ENCODE measurements at places on chromosomes 4 and X.

DNA sequence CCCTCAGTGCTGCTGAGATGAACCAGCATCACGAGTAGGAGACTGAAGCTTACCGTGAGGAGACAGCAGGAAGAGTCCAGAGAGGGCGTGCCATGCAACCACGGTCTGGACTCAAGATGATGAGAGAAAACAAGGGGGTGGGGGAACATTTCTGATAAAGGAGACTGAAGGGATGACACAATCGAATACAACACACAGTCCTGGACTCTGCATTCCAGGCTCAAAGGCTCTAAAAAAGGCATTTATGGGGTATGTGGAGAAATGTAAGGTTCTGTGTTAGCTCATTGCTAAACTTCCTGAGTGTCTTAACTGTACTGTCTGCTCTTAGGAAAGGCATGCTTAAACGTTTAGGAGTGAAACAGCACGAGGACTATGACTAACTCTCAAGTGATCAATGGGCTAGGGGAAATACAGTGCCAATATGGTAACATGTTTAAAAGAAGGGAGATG lies 20.6 kb upstream of the IRAK1 start:
- no peak for DNase-seq

- DNase-seq, result no peak
Measured at GRCh38 chrX:12868747-12869146, 1.9 kb downstream of the TLR7 start.

DNA sequence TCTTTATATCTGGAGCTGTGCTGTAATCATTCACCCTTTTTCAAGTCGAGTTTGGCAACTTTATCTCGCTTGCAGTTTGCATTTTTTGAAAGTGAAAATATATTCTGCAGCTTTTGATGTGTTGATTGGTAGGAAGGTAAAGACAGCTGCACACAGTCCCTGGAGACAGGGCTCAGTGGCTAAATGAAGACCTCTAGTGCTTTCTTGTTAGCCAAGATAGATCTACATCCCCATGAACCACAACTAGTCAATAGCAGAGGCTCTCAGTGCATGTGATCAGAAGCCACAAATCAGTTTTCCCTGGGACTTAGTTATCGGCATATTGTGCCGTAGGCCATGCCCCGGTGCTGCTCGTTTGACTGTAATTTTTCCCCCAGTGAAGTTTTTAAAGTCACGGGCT lies 587.7 kb upstream of the PITX2 start:
- no peak for DNase-seq

GRCh38 chr4:88017516-88018297 lies 10.3 kb downstream of the PKD2 start:
- no peak for DNase-seq

DNA sequence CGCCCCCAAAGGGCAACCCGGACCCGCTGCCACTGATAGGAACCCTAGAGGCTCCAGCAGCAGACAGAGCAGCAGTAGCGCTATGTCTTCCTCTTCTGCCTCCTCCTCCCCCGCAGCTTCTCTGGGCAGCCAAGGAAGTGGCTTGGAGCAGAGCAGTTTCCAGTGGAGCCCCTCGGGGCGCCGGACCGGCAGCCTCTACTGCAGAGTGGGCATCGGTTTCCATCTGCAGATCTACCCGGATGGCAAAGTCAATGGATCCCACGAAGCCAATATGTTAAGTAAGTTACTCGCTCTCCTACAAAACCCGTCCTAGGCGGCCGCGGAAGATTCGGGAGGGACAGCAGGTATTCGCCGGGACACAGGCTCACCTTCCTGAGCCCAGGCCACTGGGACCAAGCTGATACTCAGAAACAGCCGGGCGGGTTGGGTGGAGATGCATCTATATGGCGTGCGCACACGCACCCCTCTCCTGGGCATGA lies 477 bp downstream of the FGF5 start:
- DNase-seq, result no peak

DNA sequence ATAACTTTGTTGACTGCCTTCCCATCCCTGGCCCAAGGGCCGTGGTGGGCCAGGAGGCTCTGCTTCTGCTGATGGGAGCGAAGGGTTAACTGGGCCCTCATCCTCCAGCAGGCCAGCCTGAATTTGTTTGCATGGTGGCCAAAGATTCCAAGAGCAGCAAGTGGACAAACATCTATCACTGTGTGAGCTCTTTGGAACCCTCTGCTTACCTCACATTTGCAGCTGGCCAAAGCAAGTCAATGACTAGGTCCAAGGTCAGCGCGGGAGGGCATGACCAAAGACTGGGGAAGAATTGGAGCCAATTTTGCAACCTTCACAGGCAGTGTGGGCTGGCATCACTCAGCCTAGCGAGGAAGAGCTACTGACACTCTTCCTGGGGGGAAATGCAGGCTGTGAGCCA lies 67.8 kb upstream of the ATP6AP2 start:
- DNase-seq, result no peak

- no peak for DNase-seq
Measured at GRCh38 chr4:120773641-120774040, 148.9 kb downstream of the PRDM5 start.

DNA sequence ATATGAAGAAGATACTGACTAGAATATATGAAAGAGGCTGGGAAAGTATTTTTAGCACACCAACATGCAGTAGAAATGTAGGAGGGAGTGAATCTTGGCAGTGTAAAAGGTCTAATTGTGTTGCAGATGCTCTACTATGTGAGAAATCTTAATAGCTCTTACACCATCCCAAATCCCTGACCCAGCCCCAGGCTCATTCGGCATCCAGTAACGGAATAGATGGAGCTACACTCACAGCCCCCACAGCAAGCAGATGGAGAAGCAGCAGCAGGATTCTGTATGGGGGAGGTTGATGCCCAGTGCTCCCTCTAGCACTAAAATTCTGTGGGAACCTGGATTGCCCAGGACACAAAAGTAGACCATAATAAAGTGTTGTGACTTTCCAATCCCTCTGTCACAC lies 153.2 kb upstream of the PRDX4 start:
- no peak for DNase-seq

GRCh38 chr4:56250776-56251175 lies 136.5 kb downstream of the AASDH start:
- no peak for DNase-seq

DNA sequence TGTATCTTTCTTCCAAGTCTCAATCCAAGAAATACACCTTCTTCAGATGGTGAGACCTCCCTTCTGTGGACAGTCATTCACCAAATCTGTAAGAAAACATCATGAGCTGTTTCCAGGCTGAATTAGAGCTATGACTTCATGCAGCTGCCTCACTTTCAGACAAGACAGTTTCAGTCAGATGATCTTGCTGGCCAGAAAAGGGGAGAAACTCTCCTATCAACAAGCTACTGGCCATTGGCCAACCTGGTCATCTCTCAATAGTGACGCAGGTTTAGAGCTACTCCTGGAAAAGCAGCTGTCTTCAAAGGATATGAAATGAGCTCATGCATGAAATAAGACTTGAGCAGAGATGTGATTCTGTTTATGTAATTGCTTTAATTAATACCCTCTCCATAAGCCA lies 69.6 kb upstream of the NDP start:
- no peak for DNase-seq

GRCh38 chrX:153926552-153926857 lies 441 bp upstream of the ARHGAP4 start:
- no peak for DNase-seq

DNA sequence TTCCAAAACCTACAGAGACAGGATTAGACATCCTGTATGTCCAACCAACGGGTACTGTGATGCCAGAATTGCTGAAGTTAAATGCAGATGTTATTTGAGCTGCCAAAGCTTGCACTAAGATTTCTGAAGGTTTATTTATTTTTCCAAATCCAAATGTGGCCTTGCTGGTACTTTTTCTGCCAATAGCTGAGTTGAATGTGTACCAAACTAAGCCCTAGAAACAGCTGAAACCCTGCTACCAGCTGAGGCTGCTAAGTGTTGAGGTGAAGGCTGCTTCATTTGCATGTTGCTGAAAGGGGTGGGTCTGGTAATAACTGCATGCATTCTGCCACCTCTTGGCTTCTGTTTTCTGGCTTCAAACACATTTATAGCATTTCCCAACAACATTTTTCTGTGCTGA lies 366.5 kb downstream of the FAT4 start:
- no peak for DNase-seq

- no peak for DNase-seq
Measured at GRCh38 chrX:27966955-27967354, 14.3 kb downstream of the DCAF8L1 start.

DNA sequence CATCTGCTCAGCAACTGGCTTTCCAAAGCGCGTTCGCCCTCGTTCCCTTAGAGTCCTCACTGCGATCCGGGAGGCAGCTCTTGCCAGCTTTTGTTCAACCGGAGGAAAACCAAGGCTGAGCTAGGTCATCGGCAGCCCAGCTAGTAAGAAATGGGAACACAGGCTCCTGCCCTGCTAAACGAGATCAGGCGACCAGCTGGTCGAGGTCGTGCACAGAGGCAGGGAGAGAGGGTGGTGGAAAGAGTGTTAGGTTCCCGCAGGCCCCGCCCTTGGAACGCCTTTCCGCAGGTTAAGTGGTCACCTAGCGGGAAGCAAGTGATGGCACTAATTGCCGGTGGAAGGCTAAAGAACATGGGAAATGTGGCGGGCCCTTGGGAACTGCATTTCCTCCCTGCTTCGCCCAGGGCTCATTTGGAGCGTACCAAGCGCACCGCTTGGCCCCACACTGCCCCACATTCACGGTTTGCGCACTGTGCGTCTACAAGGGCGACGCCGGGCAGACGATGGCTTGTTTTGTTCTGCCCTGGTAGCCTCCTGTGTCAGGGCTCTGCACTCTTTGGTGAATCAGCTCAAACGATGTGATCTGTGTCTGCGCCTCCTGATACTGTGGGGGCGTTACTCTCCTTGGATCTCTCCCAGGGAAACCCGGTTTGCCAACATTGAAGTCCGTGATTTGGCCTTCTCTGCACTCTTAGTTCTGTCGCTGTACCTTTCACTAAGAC lies 7.2 kb upstream of the PRDM8 start:
- DNase-seq, result no peak

DNA sequence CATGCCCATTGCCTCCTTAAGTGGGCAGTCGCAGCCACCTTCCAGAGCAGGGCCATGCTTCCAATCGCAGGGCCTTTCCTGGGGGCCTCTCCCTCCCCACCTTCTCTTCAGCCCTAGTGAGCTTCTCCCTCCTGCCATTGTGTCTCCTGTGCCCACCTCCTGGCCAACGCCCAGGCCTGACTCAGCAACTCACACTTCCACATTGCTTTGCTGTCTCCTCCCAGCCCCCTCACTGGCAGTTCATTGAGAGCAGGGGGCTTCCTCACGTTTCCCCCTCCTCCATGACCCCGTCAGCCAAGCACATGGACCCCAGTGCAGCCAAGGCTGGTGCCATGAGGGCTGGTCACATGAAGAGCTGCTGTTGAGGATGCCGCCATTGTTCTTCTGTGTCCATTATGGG lies 25.9 kb downstream of the HTRA3 start:
- DNase-seq, result no peak
